Peyer's patch (tissue), 4 donors: ENCODE measurements at places on chromosomes 4 and X. TPM values are rescaled to one million over a fixed set of nuclear protein-coding genes. Genes with fewer than 3 reads are reported as not detected.

DNA sequence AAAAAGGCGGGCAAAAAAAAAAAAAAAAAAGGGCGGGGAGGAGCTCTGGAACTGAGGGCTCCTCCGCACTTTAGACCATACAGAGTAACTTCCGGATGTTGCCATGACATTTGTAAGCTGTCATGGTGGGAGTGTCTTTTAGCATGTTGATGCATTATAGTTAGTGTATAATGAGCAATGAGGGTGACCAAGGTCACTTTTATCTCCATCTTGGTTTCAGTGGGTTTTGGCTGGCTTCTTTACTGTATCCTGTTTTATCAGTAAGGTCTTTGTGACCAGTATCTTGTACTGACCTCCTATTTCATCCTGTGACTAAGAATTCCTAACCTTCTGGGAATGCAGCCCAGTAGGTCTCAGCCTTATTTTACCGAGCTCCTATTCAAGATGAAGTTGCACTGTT, 193.4 kb downstream of the UGT8 start:
- no peak overlapping the region for H3K4me3 ChIP-seq
- H3K36me3 ChIP-seq = no peaks in the 10 kb centered on the region
- no peak overlapping the region for H3K27ac ChIP-seq
- no peaks in the 10 kb centered on the region for H3K27me3 ChIP-seq
- no peak for DNase-seq

- no peak overlapping the region for H3K4me3 ChIP-seq
- DNase-seq = no peak
- H3K27me3 ChIP-seq = no peaks in the 10 kb centered on the region
- H3K36me3 ChIP-seq = no peaks in the 10 kb centered on the region
- H3K27ac ChIP-seq = no peak overlapping the region
Observed at GRCh38 chr4:149961876-149962597, 116.2 kb upstream of the DCLK2 start.

- no peaks in the 10 kb centered on the region for H3K4me1 ChIP-seq
- H3K36me3 ChIP-seq = no peaks in the 10 kb centered on the region
- H3K27me3 ChIP-seq = no peaks in the 10 kb centered on the region
- no peak overlapping the region for H3K4me3 ChIP-seq
- DNase-seq = no peak
Observed at GRCh38 chr4:52604215-52604614, 54.9 kb downstream of the USP46 start.

DNA sequence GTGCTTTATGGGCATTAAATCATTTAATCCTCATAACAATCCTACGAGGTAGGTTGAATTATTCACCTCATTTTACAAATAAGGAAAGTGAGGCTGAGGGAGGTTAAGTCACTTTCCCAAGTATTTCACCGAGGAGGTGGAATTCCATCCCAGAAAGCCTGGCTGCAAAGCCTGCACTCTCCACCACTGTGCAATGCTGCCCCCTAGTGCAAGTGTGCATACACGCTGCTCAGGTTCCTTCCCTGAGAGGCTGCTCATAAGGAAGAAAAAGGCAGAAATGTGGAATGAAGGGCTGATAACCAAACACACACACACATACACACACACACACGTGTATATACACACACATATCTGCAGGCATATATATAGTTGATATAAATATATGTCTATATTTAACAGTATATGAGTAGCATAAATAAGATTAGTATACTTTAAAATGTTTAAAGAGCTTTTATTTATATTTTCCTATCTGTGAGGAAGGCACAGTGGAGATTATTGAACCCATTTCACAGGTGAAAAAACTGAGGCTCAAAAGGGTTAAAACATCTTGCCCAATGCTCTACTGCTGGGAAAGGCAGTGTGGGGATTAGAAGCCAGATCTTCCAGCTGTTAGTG, 714.5 kb upstream of the TENM3 start:
- no peaks in the 10 kb centered on the region for H3K4me1 ChIP-seq
- H3K27ac ChIP-seq = no peak overlapping the region
- H3K4me3 ChIP-seq = no peak overlapping the region
- peak; percentile 84 for DNase-seq
- no peaks in the 10 kb centered on the region for H3K27me3 ChIP-seq
- H3K36me3 ChIP-seq = no peaks in the 10 kb centered on the region

DNA sequence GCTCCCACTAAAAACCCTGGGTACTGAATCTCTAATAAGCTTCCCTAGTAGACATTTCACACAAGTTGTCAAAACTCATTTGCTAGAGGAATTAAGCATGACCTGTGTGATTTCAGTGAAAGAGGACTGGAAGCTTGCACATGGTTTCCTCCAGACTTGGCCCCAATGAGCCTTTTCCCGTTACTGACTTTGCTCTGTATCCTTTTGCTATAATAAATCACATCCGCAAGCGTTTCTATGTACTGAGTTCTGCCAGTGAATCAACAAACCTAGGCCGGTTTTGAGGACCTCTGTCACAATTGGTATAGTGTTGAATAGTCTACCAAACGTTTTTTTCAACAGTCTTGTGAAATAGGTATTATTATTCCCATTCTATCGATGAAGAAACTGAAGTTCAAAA, 8.2 kb downstream of the ATP11C start:
- no peaks in the 10 kb centered on the region for H3K27me3 ChIP-seq
- no peaks in the 10 kb centered on the region for H3K36me3 ChIP-seq
- DNase-seq = no peak
- H3K27ac ChIP-seq = no peak overlapping the region
- H3K4me1 ChIP-seq = no peaks in the 10 kb centered on the region

- no peak overlapping the region for H3K27ac ChIP-seq
- no peaks in the 10 kb centered on the region for H3K27me3 ChIP-seq
- DNase-seq = no peak
- H3K4me1 ChIP-seq = no peaks in the 10 kb centered on the region
- H3K36me3 ChIP-seq = no peaks in the 10 kb centered on the region
Observed at GRCh38 chr4:83852085-83852451, 316.2 kb downstream of the GPAT3 start.

GRCh38 chr4:156516698-156517097, 454.9 kb downstream of the PDGFC start:
- H3K4me3 ChIP-seq = no peak overlapping the region
- no peaks in the 10 kb centered on the region for H3K4me1 ChIP-seq
- no peaks in the 10 kb centered on the region for H3K36me3 ChIP-seq
- no peaks in the 10 kb centered on the region for H3K27me3 ChIP-seq
- DNase-seq = no peak
- H3K27ac ChIP-seq = no peak overlapping the region

DNA sequence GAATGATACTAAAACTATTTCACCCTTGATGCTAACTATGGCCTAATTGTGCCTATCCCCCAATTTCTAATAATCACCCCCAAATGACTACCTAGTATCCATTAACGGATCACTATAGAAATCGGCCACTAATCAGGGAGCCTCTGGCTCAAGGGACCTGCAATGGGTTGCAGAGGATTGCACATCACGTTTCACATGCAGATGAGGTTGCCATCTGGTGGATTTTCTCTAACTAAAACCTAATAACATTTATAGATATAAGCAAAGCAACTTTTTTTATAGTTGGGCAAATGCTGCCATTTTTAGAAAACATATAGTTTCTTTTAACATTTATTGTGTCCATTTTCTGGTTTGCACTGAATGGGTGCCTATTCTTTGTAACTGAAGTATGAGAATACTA, 28.3 kb upstream of the ALG13 start:
- no peak for DNase-seq
- H3K36me3 ChIP-seq = no peaks in the 10 kb centered on the region
- H3K27me3 ChIP-seq = no peaks in the 10 kb centered on the region
- no peak overlapping the region for H3K27ac ChIP-seq
- no peak overlapping the region for H3K4me3 ChIP-seq

DNA sequence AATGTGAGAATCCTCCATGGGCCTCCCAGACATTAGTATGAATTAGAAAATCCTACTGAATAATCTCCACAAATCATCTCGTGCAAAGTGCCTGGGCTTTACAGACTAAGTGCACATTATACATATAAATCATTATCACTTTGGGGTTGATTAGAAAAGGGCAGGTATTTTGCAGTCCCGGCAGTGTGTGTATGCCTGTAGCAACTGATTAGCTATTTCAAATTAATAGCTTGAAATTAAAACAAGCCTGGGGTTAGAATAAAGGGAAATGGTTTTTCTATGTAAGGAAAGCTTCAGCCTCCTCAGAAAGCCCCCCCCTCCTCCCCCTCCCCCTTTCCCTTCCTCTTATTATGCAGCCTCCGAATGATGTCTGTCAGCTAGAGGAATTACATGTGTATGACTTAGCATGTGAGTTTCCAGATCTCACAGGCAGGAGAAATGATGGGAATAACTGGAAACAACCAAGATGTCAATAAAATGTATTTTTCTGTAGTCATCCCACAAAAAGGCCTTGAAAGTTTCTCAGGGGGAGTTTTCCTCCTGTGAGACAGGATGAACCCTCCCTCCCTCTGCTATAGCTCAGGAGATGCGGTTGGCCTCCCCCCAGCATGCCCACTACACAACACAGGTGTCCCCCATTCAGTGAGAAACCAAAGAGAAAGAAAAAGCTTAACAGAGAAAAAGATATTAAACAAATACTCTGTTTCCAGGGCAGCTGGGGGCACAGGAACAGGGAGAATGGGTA, 41.2 kb upstream of the RASGEF1B start:
- H3K36me3 ChIP-seq = no peaks in the 10 kb centered on the region
- peak; percentile 69 for DNase-seq
- no peaks in the 10 kb centered on the region for H3K4me1 ChIP-seq

DNA sequence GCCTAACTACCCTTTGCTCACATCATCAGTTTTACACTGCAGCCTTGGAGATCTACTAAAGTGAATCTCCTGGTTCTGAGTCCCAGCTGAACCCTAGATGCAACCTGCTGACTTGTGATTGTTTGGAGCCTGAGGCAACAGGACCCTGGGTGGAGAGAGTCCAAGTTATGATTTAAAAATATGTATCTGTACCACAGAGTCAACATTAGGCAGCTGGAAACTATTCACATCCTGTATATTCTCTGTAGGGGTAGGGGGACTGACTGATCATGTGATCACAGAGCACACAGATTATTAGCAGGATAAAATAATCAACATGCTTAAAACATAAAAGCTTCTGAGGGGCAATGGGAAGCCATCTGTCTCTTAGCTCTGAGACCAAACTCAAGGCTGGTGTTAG, 52.1 kb downstream of the CT47B1 start:
- no peak overlapping the region for H3K27ac ChIP-seq
- no peak for DNase-seq
- no peaks in the 10 kb centered on the region for H3K4me1 ChIP-seq
- no peak overlapping the region for H3K4me3 ChIP-seq

GRCh38 chr4:141026900-141027299, 106.4 kb downstream of the RNF150 start:
- no peak for DNase-seq
- no peak overlapping the region for H3K4me3 ChIP-seq

DNA sequence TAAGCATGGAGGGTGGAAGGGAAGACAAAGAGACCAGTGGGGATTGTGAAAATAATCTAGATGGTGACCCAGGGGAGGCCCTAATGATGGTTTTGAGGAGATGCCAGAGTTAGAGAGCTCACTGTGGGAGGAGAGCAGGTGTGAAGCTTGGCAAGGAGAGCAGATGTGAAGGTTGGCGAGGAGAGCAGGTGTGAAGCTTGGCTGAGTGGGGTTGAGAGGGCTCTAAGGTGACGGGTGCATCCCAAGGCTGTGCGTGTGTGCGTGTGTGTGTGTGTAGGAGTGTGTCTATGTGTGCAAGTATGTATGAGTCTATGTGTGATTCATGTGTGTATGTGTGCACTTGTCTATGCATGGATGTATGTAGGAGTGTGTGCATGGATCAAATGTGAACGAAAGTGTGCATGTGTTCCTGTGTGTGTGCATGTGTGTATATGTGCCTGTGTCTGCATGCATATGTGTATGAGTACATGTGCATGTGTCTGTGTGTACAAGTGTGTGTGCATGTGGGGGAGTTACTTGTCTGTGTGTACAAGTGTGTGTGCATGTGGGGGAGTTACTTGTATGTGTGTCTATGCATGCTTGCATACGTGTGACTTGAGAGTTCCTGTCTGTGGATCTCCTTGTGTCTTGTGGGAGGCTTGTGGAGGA, 72.0 kb downstream of the EVC start:
- no peak overlapping the region for H3K4me3 ChIP-seq
- H3K27me3 ChIP-seq = no peaks in the 10 kb centered on the region
- H3K36me3 ChIP-seq = no peaks in the 10 kb centered on the region
- H3K27ac ChIP-seq = no peak overlapping the region
- no peak for DNase-seq
- no peaks in the 10 kb centered on the region for H3K4me1 ChIP-seq

DNA sequence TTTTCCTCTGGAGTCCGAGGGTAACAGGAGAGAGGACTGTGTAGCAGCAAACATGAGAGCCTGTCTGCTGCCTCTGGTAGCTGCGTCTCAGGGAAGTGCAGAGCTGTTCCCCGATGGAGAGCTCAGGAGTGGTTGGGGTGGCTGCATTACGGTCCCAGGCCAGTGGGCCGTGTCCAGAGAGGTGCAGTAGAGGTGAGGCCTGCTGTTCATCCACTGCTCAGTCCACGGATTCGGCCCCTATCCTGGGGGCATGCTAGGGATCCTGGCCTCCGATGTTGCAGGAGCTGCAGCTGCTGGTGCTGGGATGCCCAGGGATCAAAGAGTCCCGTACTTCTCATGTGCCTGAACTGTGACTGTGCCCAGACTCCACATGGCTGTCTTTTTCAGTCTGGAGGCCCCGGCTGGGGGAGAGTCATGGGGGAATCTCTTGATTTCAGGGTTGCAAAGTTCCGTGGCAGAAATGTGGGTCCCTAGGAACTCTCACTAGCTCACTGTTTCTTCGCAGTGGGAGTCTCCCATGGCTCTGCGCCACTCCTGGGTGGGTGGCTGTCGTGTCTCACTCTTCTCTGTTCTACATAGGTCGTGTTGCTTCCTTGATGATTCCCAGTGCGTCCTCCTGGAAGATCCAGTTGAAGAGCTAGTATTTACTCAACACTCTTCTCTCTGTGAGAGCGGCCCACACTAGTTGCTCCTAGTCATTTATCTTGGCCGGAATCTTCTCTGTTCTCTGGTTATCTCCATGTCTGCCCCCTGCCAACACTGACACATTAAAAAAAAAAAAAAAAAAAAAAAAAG, 109.5 kb upstream of the CENPE start:
- DNase-seq = no peak
- no peak overlapping the region for H3K27ac ChIP-seq
- H3K4me3 ChIP-seq = no peak overlapping the region

DNA sequence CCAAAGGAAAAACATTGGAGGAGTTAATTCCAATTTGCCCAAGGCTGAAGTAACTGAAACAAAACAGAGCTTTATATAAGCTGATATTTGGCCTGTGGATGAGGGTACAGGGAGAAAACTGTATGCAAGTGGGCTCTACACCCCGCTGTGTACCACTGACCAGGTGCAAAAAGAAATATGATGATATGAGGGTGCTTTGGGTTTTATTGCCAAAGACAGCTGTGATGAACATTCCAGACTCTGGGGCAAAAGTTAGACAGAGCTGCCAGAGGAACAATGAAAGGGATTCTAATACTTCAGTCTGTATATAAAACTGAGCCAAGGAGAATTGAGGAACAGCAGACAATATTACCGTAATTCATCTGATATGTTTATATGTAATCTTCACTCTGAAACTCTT, 117.4 kb downstream of the MID1 start:
- no peaks in the 10 kb centered on the region for H3K36me3 ChIP-seq
- no peak overlapping the region for H3K4me3 ChIP-seq
- no peaks in the 10 kb centered on the region for H3K27me3 ChIP-seq
- DNase-seq = no peak

The NSUN7 gene
- 4.9 TPM for total RNA-seq

The KLB gene
- total RNA-seq = 1.3 TPM

The MAGEE2 gene
- not detected for total RNA-seq

The GABRG1 gene
- total RNA-seq = not detected

The STATH gene
- not detected for total RNA-seq

The SSX2 gene
- total RNA-seq = not detected

The PLAC1 gene
- total RNA-seq = not detected

The FAT4 gene
- 1.4 TPM for total RNA-seq

The GLOD5 gene
- not detected for total RNA-seq
